ENCODE measurements at places on chromosomes 16 and 17.

GRCh38 chr16:11446566-11447119, 101.4 kb downstream of the RMI2 start:
- DNase-seq, result no peak
- H3K36me3 ChIP-seq, result no peaks in the 10 kb centered on the region
- no peaks in the 10 kb centered on the region for H3K27me3 ChIP-seq
- H3K27ac ChIP-seq, result no peak overlapping the region
- no peaks in the 10 kb centered on the region for H3K4me1 ChIP-seq

DNA sequence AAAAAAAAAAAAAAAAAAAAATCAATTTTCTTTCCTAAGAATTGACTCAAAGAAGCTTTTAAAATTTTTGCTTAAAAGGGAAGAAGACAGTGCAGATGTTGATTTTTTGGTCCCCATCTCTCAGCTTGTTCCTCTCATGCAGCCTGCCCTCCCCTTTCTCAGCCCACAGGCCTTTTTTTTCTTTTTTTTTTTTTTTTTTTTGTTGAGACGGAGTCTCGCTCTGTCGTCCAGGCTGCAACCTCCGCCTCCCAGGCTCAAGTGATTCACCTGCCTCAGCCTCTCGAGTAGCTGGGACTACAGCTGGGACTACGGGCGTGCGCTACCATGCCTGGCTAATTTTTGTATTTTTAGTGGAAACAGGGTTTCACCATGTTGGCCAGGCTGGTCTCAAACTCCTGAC, 17.7 kb downstream of the YPEL2 start:
- no peak overlapping the region for H3K27ac ChIP-seq
- peaks cover 14% of the 10 kb centered on the region for H3K36me3 ChIP-seq
- H3K4me3 ChIP-seq, result no peak overlapping the region

- no peak overlapping the region for H3K4me3 ChIP-seq
- H3K4me1 ChIP-seq, result peaks cover 13% of the 10 kb centered on the region
- H3K36me3 ChIP-seq, result no peaks in the 10 kb centered on the region
- no peak overlapping the region for H3K27ac ChIP-seq
- DNase-seq, result no peak
Observed at GRCh38 chr17:42512733-42513251, 23.2 kb upstream of the NAGLU start.

DNA sequence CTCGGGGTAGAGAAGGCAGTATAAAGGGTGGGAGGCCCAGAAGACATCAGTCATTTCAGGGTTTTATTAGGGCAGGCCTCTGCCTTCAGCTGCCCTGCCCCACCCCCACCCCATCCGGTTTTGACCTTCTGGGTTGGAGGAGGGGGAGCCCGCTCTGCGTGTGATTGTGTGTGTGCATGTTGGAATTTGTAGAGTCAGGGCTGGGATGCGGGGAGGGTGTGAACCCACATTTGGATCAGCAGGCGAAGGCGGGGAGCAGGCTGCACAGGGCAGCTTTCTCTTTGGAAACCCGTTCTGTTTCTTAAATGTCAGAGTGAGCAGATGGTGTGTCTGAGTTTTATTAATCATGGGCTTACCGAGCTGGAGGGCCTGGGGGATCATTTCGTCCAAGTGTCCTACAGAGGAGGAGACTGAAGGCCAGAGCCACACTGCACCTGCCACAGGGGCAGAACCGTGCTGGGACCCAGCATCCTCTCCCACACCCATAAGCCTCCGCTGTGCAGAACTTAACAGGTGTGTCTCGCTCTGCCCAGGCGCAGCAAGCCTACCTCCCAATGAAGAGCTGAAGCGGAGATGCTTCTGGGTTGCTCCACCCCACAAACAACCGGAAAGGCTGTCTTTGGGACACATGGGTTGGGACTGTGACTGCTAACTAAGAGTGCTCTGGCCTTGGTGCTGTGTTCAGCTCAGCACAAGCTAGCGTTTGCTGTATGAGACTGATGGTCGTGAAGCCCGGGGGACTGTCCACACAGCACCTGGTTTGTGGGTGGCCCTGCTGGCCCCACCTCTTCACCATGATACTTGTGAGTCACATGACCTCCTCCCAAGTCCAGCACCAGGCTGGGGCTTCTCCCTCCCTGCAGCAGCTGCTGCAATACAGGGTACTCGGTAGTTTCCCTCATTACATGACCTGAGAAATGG, 70.9 kb upstream of the GSE1 start:
- no peaks in the 10 kb centered on the region for H3K27me3 ChIP-seq
- H3K4me3 ChIP-seq, result no peak overlapping the region
- no peak for DNase-seq
- H3K36me3 ChIP-seq, result no peaks in the 10 kb centered on the region

DNA sequence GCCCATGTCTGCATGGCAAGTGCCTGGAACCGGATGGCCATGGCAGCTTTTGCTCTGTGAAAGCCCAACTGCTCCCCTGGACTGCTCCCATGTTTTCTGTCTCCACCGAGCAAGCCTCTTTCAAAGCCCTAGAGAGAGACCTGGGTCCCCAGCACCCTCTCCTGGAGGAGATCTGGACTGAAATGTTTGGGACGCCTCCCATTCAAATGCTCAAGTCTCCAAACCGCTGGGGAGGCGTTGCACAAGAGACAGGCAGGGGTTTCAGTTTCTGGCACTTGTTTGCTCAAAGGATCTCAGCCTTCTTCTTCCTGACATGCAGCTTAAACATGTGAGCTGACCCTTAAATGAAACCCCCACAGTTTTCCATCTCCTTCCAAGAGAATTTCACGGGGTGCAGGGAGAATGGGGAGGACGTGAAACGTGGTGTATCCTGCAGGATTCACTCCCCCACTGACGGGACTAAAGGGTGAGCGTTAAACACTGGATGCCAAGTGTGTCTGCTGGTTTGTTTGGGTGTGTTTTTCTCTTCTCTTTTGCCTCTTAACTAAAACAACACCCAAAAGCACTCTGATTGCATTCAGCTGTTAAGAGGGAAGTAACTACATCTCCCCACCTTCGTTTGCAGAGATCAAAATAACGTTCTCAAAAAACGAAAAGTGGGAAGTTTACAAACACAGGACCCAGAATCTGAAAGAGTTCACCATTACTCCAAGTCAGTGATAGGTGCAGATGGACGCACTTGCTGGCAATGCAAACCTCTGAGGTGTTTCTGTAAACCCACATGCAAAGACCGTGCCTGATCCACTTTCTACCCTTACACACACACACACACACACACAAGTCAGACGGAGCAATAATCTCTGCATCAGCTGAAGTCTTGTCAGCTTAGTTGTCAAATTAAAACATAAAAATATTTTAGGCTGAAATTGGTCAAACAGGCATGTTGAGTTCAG, 256.9 kb downstream of the C16orf95 start:
- H3K27ac ChIP-seq, result no peak overlapping the region
- H3K27me3 ChIP-seq, result peaks cover 24% of the 10 kb centered on the region
- H3K4me1 ChIP-seq, result peaks cover 2% of the 10 kb centered on the region
- H3K4me3 ChIP-seq, result no peak overlapping the region
- H3K36me3 ChIP-seq, result no peaks in the 10 kb centered on the region

DNA sequence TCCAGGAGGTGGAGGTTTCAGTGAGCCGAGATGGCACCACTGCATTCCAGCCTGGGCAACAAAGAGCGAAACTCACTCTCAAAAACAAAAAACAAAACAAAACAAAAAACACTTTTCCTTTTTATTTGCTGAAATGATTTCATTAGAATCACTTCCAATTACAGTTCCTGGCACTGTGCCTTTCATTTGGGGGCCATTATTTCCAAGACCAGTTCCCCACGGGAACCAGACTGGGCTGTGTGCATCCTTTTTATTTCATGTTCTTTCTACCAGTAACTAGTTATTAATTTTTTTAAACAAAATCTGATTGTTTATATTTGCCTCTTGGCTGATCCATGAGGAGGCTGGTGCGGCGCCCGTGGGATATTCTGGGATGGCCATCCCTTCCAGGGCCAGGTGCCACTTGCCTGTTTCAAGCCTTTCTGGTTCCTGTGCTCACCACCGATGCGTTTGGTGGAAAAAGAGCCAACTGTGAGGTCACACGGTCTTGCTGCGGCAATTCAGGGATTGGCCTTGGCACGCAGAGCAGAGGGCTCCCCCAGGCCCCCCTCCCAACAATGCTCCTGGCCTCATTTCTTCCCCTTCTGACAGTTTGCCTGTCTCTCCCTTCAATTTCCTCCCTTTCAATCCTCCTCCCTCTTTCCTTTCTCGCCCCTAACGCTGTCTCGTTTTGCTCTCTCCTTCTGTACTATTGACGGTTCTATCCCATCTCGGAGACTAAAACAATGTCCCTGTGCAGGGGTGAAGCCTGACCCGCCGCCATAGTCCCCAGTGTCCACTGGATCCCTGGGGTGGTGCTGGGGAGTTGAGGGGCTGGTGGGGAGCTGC, 13.4 kb downstream of the UBALD1 start:
- H3K36me3 ChIP-seq, result no peaks in the 10 kb centered on the region
- H3K4me1 ChIP-seq, result no peaks in the 10 kb centered on the region
- H3K4me3 ChIP-seq, result no peak overlapping the region
- peaks cover 8% of the 10 kb centered on the region for H3K27me3 ChIP-seq
- DNase-seq, result no peak
- no peak overlapping the region for H3K27ac ChIP-seq

GRCh38 chr16:81454044-81454443, 9.4 kb downstream of the CMIP start:
- H3K4me1 ChIP-seq, result peaks cover 56% of the 10 kb centered on the region
- H3K4me3 ChIP-seq, result no peak overlapping the region
- H3K27ac ChIP-seq, result no peak overlapping the region

- H3K4me3 ChIP-seq, result no peak overlapping the region
- H3K27ac ChIP-seq, result no peak overlapping the region
- H3K4me1 ChIP-seq, result peaks cover 5% of the 10 kb centered on the region
Observed at GRCh38 chr16:70577256-70577698, 53.7 kb downstream of the SF3B3 start.

DNA sequence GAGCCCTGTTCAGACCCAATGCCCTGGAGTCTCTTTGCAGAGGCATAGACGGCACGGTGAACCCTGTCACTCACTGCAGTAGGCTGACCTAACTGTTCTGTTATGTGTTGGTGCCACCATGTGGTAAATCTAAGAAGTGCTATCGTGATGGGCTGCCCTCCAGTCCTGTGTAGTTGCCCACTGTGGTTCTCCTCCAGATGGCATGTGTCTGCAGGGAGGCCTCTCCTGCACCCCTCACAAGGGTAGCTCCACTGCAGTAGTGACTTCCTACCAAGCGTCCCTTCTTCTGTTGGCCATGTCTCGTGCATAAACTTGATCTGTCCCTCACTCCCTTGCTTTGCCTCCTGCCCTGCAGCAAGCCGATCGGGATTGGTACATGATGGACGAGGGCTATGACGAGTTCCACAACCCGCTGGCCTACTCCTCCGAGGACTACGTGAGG, 5.8 kb downstream of the DHX38 start:
- no peaks in the 10 kb centered on the region for H3K27me3 ChIP-seq
- H3K4me1 ChIP-seq, result peaks cover 10% of the 10 kb centered on the region
- DNase-seq, result peak; percentile 37
